ENCODE measurements at places on chromosomes 2 and 18. TPM values are rescaled to one million over a fixed set of nuclear protein-coding genes. Genes with fewer than 3 reads are reported as not detected.

Gene TMEFF2
- not detected for total RNA-seq

Gene PLA2R1
- total RNA-seq: not detected

Gene ANKRD29
- total RNA-seq: not detected

Gene EIF2AK3
- total RNA-seq: 16.1 TPM

Gene CD8B2
- total RNA-seq: not detected

Gene ADCYAP1
- total RNA-seq: not detected

Gene CBLN2
- not detected for total RNA-seq

Gene ADAM23
- 0.06 TPM for total RNA-seq

Gene LBX2
- total RNA-seq: 0.36 TPM

Gene FAM124B
- total RNA-seq: not detected

Gene CPS1
- total RNA-seq: 3.7 TPM

Gene G6PC2
- total RNA-seq: not detected

Gene GPR75
- total RNA-seq: 0.55 TPM

Gene SPAG16
- total RNA-seq: 5.0 TPM

Gene LAMA1
- not detected for total RNA-seq

Gene LIMS4
- total RNA-seq: 0.41 TPM

Gene SPR
- 9.3 TPM for total RNA-seq

Gene NT5DC4
- total RNA-seq: not detected

Gene ARHGAP25
- total RNA-seq: 43.0 TPM
